EL (cell line): ENCODE measurements at places on chromosomes 3 and 15.
A peak's percentile ranks its signal among the peaks of the same experiment; 100 is the strongest.

DNA sequence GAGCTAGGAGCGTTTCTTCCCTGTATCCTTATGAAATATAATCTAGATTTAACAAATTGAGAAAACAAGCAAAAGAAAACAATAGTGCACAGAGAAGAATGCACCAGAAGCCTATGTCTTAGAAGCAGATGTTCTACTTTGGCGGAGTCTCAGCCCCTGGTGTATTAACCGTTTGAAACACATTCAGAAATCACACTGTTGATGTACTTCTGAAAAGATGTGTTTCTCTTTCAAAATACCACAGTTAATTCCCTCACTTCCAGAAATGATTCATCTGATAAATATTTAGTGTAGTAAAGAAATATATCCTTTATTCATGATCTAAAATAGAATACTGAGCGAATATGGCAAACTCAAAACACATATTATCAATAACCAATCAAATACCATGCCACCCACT lies 77.7 kb downstream of the CBLB start:
- peak; percentile 51 for DNase-seq

DNA sequence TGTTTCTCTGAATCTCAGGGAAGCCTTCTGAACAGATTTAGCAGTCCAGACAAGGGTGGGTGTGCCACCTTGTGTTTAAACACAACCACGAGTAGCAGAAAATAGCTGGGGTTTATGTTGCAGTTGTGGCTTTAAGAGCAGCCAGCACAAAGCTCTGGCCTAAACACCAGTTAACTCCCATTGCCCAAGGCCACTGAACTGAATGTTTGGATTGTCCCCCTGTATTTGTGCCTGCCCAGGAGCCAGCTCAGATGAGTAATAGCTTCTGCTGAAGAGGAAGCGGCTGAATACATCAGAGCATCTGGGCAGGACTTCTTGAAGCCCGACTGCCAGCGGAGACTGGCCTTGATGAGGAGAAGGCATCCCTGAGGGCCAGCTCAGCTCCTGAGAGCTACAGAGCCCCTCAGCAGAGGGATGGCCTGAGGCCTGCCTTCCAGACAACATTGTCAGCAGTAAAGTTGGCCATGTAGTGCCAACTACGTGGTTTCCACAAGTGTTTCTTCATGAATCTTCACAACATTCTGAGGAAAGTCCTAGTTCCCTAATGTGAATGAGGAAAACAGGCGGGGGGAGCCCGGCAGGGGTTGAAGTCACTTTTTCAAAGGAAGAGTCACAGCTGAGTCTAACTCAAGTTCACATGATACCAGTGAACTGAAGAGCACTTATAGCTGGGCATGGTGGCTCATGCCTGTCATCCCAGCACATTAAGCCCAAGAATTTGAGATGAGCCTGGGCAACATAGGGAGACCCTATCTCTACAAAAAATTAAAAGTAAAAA lies 65.8 kb upstream of the ZBTB38 start:
- peak; percentile 92 for DNase-seq

- DNase-seq, result no peak
Measured at GRCh38 chr15:83435202-83435601, 11.9 kb upstream of the SH3GL3 start.

GRCh38 chr3:151183265-151183671 lies 19.7 kb downstream of the GPR171 start:
- no peak for DNase-seq
